ENCODE measurements at places on chromosomes 1 and 21.

DNA sequence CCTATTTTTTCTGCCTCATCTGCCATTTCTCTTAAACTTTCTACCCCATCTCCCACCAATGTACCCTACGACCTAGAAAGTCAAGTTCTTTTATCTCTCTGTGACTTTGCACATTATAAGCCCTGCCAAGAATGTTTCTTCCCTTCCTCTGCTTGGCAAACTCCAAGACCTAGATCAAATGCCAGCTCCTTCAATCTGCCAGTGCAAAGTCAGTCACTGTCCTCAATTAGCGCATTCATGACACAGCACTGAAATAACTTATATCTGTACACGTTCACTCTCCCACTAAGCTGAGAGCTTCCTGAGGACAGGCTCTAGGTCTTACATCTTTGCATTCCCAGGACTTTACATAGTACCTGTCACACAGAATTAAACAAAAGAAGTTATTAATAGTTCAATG, 21.4 kb upstream of the LSM10 start:
- no peak for DNase-seq

DNA sequence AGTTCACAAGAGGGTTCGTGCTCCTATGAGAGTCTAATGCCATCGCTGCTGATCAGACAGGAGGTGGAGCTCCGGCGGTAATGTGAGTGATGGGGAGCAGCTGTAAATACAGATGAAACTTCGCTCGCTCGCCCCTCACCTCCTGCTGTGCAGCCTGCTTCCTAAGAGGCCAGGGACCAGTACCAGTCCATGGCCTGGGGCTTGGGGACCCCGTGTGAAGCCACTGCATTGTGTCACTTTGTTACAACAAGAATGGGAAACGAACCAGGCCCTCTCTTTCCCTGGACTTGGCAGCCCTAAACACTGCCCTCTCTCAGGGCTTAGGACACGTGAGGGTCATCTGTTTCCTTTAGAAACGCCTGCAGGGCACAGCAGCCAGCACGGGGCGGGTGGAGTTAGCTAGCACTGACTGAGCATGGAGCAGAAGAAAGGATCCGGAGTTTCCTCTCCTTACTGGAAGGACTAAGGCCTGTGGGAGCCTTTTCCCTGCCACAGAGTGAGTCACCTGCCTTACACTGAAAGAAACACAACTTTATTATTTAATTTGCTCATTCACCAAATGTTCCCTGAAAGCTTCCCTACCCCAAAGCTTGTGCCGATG, 185.2 kb upstream of the TMEM51 start:
- no peak for DNase-seq

- peak; percentile 92 for DNase-seq
These were observed 167.6 kb downstream of the RHOU start for GRCh38 chr1:228902781-228903433.

DNA sequence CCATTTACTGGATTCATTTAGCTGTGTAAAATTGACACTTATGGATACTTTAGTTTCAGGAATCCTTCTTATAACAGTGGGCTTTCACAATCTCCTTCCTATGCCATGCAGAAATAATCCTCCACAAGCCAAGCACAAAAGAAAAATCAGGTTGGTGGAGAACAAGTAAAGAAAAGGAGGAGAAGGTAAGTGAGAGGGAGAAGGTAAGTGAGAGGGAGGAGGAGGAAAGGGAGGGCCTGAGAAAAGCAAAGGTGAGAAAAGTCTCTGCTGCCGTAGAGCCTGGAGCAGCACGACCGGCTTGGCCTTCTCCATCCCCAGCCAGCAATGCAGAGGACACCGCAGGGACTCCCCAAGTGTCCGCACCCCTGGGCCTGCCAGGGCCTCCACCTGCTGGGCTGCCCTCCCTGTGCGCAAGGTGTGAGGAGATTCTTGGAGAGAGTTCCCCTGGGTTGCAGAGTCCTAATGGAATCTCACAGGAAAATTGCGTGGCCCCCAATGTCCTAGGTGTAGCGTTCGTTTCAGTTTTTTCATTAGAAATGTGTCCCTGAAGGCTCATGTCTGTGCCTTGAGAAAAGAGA, 39.0 kb downstream of the PRMT2 start:
- no peak for DNase-seq

DNA sequence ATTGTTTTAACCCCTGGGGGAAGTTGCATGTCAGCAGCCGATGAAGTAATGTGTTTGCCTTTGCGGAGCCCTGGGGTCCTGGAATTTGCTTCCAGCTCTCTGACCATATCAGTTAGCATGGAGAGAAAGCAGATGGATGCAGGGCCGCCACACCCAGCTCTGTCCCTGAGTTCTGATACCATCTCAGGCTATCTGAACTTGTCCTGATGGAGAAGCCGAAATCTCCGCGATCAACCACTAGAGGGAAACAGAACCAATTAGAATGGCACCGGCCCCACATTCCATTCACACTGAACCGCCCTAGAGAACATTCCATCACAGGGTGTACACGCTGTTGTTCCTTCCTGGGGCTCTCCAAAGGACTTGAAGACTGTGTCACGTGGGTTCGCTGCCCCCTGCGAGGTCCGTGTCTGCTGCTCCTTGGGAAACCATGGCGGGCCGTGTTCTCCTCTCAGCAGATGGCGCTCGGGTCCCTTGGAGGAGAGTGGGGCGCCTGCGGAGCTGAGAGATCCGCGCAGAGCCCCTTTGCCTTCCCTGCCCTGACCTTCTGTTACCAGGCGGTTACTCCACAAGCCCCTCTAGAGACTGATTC, 75.4 kb downstream of the ABCA4 start:
- peak; percentile 87 for DNase-seq

DNA sequence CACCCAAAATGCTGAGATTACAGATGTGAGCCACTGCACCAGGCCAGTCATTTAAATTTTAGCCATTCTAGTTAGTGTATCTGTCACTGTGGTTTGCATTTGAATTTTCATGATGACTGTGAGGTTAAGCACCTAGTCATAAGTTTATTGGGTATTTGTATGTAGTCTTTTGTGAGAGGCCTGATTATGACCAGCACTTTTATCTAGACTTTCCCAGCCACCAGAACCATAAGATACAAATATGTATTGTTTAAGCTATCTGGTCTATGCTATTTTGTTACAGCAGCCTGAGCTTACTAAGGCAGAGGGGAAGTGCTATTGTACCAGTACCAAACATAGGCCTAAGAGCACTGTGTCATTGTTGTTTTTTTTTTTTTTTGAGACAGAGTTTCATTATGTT, 19.9 kb upstream of the DNAJC6 start:
- no peak for DNase-seq

DNA sequence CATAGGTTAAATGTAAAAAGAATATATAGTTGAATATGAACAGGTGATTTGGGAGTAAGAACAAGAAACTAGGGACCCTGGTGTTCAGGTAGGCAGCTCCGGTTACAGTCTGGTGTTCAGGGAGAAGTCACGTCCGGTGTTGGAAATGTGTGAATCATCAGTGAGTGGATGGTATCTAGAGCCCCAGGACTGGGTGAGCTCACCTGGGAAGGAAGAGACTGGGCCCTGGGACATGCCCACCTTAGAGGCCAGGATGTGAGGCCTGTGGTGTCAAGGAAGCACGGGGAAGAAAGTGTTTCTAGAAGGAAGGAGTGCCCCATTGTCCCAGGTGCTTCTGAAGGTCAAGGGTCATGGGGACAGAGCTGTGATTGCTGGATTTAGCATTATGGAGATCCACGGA, 1.5 kb upstream of the GJB3 start:
- no peak for DNase-seq

DNA sequence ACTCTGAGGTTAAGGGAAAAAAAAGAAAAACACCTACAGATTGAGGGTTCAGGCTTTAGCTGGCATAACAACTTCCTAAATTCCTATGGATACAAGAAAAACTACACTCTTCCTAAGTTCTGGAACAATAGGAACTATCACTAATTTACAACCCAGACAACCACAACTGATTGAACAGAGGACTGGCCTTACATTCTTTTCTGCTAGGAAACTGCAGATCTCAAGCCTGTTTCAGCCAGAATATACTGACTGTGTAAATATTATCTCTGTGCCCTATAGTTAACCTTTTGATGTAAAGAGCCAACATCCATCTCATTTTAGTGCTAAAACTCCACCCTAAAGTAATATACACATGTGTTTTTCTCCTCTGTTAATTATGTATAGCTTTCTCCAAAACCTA, 1186.5 kb upstream of the TMPRSS15 start:
- no peak for DNase-seq

- DNase-seq = no peak
These were observed 363.1 kb upstream of the ADGRL2 start for GRCh38 chr1:81437649-81438048.

DNA sequence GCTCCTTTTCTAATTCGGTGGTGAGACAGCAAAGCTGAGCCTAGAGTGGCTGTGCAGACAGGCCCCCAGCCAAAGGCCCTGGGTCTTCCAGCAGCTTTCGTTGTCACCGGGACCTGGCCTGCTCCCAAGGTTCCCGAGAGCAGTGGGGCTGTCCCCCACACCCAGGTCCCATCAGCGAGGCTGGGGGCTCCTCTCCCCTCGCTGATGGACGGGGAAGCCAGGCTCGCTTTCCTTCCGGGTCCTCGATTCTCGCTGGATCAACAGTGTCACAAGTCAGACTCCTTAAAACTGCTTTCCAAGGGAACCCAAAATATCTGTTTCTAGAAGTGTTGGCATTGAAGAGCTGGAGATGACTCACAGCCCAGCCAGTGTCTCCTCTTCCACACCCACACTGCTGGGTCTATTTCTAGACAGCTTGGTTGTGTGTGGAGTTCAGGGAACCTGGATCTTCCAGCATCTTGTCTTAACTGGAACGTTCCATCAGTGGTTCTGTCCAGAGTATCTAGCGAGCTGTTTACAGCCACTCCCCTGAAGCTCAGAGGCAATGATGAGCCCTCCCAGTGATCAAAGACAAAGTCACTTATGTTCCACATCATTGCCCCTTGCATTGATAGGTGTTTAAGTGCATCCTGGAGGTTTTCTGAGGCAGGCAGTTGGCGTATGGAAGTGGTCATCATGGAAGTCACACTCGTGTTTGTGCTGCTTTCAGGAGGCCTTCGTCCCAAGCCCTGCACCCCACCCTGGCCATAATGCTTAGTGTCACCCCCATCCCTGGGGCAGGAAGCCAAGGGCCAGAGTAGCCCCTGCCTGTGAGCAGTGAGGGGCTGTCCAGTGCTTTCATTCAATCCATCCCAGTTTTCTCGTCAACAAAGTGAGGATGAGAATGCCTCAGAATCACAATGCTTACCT, 35.2 kb downstream of the RRP1 start:
- DNase-seq = peak; percentile 47

DNA sequence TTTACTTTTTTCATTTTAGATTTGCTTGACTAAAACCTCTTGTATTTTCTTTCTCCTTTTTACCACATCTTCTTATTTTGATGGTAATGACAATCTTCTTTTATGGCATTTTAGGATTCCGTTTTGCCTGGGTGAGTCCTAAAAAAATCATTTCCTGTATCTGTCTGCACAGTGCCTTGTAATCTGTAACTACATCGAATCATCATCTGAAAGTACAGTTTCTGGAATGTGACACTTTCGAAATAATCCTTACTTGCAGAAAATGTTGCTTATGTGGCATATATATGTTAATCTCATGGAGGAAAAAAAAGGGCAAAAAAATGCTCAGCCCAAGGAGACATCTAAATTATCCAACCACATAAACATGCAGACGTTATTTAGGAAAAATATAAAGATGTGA, 29.0 kb downstream of the GREM2 start:
- no peak for DNase-seq

GRCh38 chr1:143619851-143620250, 351.9 kb downstream of the FAM72C start:
- no peak for DNase-seq

- no peak for DNase-seq
These were observed 36.3 kb downstream of the TMEM51 start for GRCh38 chr1:15189692-15190370.

DNA sequence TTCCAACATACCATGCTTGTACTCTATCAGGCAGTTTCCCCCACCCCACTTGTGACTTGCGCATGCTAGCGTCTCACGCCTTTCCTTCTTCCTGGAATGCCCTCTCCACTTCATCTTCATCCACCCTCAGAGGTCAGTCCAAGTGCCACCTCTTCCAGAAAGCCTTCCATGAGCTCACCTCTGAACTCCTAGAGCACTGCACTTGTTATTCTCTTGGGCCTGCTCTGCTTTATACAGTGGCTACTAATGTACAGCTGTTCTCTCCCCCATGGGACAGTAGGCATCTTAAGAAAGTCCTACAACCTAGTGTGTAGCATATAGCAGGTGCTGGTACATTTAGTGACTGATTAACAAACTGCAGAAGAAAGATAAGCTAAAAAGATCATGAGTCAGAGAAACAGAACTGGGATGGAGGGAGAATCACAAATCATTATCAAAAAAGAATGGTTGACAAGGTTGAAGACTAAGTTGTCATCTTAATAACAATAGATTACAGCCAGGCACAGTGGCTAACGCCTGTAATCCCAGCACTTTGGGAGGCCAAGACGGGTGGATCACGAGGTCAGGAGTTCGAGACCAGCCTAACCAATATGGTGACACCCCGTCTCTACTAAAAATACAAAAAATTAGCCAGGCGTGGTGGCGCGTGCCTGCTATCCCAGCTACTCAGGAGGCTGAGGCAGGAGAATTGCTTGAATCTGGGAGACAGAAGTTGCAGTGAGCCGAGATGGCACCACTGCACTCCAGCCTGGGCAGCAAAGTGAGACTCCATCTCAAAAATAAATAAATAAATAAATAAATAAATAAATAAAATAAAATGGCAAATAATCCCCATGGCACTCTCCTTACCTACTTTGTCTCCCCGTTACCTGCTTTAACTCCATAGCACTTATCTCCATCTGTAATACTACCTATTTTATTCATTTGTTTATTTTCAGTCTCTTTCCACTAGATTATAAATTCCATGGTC, 16.3 kb upstream of the TSPAN1 start:
- DNase-seq = no peak

- no peak for DNase-seq
These were observed 187.1 kb downstream of the LMO4 start for GRCh38 chr1:87515781-87516180.

GRCh38 chr21:44399955-44400790, 46.8 kb downstream of the TRPM2 start:
- DNase-seq = no peak

- DNase-seq = no peak
These were observed 79.7 kb upstream of the MARK1 start for GRCh38 chr1:220448217-220448616.

DNA sequence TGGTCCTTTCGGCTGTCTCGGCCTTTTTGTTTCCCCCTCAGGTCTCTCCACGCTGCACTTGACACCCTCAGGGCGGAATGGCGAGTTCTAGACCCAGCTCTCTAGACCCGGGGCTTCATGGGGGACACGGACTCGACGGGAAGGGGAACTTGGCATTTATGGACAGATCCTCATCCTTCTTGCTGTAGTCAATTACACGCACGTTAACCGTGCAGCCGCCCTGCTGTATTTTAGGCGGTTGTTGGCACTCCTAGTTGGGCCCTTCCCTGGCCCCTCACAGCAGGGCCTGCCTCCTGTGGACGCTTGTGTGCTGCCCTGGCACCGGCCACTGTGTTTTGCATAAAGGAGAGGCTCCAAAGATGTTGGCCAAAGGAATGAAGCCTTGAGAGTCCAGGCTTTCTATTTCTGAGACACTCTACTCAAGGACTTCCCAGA, 558 bp upstream of the BTG3 start:
- peak; percentile 25 for DNase-seq

- no peak for DNase-seq
These were observed 253.3 kb downstream of the KAZN start for GRCh38 chr1:14851760-14852159.

- no peak for DNase-seq
These were observed 95.5 kb downstream of the KAZN start for GRCh38 chr1:14693949-14694348.

All from urothelium cell line (cell line).